ENCODE measurements at places on chromosomes 5 and 9. TPM values are rescaled to one million over a fixed set of nuclear protein-coding genes. Genes with fewer than 3 reads are reported as not detected.

FOXD4L4 gene
- total RNA-seq = 0.13 TPM

SLC1A1 gene
- 18.4 TPM for total RNA-seq

PAEP gene
- total RNA-seq = not detected

ADAMTSL2 gene
- 0.11 TPM for total RNA-seq

TSSK1B gene
- total RNA-seq = 0.52 TPM

GPR151 gene
- not detected for total RNA-seq

UGT3A1 gene
- total RNA-seq = not detected

PRRT1B gene
- not detected for total RNA-seq

EGR1 gene
- total RNA-seq = 4.6 TPM

AQP3 gene
- total RNA-seq = 2.4 TPM

Data from articular chondrocyte of knee joint (primary cell).